Endothelial cell of coronary artery (primary cell): ENCODE measurements at places on chromosomes 13 and 19. TPM values are rescaled to one million over a fixed set of nuclear protein-coding genes. Genes with fewer than 3 reads are reported as not detected.

C19orf33 gene
- 19.2 and 22.1 TPM in 2 replicates for total RNA-seq

KLK14 gene
- total RNA-seq = 0.19 TPM in 1 of 2 replicates, not detected in the other

CHAMP1 gene
- total RNA-seq = 6.4 and 6.7 TPM in 2 replicates

CEACAM4 gene
- not detected in 2 replicates for total RNA-seq

CYP4F3 gene
- not detected in 2 replicates for total RNA-seq

ZNF541 gene
- total RNA-seq = under 0.01 and 0.27 TPM in 2 replicates

ZNF850 gene
- total RNA-seq = 4.6 and 4.8 TPM in 2 replicates

METTL21C gene
- not detected in 2 replicates for total RNA-seq

SMIM17 gene
- total RNA-seq = 0.09 and 0.28 TPM in 2 replicates

IGFL3 gene
- total RNA-seq = not detected in 2 replicates
